ENCODE measurements at places on chromosomes 16 and 17.

DNA sequence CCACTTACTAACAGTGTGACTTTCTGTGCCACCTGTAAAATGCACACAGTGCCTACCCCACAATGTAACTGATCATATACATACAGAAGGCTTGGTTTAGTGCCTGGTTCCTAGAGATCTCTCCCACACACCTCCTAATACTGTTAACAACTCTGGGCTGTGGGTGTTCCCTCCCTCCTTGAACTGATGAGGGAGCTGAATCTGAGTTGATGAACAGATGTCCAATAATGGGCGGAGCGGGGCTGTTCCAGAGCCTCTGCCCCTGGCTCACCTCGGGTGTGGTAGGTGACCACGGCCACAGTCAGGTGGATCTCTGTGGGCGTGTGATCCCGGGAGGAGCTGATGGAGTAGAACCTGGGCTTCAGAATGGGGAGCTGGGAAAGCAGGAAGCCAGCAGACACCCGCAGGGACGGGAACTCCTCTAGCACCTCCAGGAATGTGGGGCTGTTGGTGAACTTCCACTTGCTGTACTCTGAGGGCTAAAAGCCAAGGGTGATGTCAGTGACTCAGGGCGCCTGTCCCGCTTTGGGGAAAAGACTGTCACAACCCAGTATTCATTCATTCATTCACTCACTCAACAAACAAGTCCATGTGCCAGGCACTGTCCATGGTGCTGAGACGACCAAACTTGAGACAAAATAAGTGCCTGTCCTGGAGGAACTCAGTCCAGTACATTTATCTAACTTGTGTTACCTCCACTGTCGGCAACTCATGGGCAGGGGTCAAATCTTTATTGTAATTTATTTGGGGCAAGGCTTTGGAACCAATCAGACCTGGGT, 37.6 kb downstream of the NOS2 start:
- no peaks in the 10 kb centered on the region for H3K36me3 ChIP-seq
- H3K27me3 ChIP-seq: peaks cover 3% of the 10 kb centered on the region
- no peak overlapping the region for H3K4me3 ChIP-seq
- H3K4me1 ChIP-seq: no peaks in the 10 kb centered on the region

GRCh38 chr17:68320311-68320865, 29.1 kb downstream of the ARSG start:
- DNase-seq: no peak
- H3K4me1 ChIP-seq: peaks cover 24% of the 10 kb centered on the region
- peaks cover 18% of the 10 kb centered on the region for H3K27me3 ChIP-seq
- no peak overlapping the region for H3K4me3 ChIP-seq
- no peak overlapping the region for H3K27ac ChIP-seq

DNA sequence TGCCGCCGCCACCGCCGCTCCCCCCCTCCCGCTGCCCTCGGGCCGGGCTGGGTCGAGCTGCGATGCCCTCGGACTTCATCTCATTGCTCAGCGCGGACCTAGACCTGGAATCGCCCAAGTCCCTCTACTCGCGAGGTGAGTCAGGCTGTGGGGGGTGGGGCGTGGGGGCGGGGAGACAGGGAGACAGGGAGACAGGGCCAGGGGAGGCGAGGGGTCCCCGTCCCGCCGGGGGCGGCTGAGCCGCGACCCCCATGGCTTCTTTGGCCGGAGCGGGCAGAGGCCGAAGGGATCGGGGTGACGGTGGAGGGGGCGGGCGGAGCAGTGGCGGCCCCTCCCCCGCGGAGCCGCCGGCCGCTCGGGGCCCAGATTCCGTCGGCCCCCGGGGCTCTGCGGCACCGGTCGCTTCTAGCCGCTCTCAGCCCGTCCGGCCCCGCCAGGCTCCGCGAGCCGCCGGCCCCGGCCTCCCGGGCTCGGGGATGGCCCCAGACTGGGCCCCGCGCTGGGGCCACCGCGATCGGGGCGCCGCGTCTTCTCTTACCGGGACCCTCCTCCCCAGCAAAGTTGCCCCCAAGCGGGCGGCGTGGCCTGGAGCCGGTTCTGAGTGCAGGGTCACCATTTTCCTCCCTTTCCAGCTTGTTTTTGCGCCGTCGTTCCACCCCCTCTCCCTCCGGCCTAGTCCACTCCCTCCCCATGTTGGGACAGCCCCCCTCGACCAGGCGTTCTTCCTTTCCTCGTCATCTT, 644 bp downstream of the NFAT5 start:
- peaks cover 36% of the 10 kb centered on the region for H3K4me1 ChIP-seq
- H3K4me3 ChIP-seq: peak overlapping the region; percentile 100
- peak overlapping the region; percentile 100 for H3K27ac ChIP-seq
- no peaks in the 10 kb centered on the region for H3K27me3 ChIP-seq
- DNase-seq: peak; percentile 8

DNA sequence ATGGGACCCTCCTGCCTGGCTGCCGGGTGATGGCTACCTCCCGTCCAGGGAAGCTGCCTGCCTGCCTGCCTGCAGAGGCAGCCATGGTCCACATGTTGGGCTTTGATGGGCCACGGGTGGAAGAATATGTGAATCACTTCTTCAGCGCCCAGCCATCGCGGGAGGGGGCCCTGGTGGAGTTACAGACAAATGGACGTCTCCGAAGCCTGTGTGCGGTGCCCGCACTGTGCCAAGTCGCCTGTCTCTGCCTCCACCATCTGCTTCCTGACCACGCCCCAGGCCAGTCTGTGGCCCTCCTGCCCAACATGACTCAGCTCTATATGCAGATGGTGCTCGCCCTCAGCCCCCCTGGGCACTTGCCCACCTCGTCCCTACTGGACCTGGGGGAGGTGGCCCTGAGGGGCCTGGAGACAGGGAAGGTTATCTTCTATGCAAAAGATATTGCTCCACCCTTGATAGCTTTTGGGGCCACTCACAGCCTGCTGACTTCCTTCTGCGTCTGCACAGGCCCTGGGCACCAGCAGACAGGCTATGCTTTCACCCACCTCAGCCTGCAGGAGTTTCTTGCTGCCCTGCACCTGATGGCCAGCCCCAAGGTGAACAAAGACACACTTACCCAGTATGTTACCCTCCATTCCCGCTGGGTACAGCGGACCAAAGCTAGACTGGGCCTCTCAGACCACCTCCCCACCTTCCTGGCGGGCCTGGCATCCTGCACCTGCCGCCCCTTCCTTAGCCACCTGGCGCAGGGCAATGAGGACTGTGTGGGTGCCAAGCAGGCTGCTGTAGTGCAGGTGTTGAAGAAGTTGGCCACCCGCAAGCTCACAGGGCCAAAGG, 36.8 kb downstream of the NLRC5 start:
- no peak overlapping the region for H3K4me3 ChIP-seq
- H3K27ac ChIP-seq: peak overlapping the region; percentile 61
- H3K27me3 ChIP-seq: no peaks in the 10 kb centered on the region
- peaks cover 52% of the 10 kb centered on the region for H3K4me1 ChIP-seq
- no peak for DNase-seq

DNA sequence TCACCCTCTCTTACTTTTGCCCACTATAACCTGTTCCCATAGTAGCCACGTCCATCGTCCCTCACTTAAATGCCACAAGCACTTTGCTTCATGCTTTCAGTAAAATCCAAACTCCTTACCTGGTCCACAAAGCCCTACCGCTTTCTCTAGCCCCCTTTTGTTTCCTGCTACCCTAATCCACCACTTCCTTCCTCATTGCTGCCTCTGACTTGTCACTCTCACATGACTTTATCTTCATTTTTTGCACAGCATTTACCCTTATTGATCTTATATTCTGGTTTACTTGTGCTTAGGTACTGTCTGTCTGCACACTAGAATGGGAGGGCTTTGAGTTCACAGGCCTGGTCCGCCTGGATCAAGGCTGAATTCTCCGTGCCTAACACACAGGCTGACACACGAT, 340.0 kb downstream of the XYLT1 start:
- DNase-seq: no peak
- H3K36me3 ChIP-seq: peaks cover 76% of the 10 kb centered on the region
- H3K4me3 ChIP-seq: no peak overlapping the region
- H3K27ac ChIP-seq: peak overlapping the region; percentile 37

All from stimulated activated naive B cell treated with anti-CD40 and anti-IgM and Interleukin-4, amounts not matched to agents 10 μg/mL and 1 μg/mL and 100 μg/mL, for 72 hours (primary cell).